Tongue (tissue), 3 donors: ENCODE measurements at places on chromosomes 5 and 9. TPM values are rescaled to one million over a fixed set of nuclear protein-coding genes. Genes with fewer than 3 reads are reported as not detected.
A peak's percentile ranks its signal among the peaks of the same experiment; 100 is the strongest.

DNA sequence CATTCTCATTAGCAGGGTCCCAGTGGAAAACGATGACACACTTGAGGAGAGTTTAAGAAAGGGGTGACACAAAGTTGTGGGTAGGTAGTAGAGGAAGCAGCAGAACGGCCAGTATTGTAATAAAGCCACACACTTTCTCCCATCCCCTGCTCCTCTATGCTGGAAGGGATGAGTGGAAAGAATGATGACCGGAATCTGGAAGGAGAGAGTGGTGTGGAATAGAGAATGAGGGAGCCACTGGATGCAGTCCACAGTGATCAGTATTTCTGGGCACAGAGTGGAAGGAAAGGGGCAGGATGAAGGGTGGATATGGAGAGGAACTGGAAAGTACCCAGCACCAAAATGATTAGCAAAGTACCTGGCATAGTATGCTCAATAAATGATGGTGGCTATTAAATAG, 133.8 kb upstream of the DAB2 start:
- no peak for DNase-seq

SLIT3 gene
- total RNA-seq: 21.4 TPM

- DNase-seq: peak; percentile 43
Measured at GRCh38 chr5:114782177-114782576, 387.5 kb downstream of the TRIM36 start.

DNA sequence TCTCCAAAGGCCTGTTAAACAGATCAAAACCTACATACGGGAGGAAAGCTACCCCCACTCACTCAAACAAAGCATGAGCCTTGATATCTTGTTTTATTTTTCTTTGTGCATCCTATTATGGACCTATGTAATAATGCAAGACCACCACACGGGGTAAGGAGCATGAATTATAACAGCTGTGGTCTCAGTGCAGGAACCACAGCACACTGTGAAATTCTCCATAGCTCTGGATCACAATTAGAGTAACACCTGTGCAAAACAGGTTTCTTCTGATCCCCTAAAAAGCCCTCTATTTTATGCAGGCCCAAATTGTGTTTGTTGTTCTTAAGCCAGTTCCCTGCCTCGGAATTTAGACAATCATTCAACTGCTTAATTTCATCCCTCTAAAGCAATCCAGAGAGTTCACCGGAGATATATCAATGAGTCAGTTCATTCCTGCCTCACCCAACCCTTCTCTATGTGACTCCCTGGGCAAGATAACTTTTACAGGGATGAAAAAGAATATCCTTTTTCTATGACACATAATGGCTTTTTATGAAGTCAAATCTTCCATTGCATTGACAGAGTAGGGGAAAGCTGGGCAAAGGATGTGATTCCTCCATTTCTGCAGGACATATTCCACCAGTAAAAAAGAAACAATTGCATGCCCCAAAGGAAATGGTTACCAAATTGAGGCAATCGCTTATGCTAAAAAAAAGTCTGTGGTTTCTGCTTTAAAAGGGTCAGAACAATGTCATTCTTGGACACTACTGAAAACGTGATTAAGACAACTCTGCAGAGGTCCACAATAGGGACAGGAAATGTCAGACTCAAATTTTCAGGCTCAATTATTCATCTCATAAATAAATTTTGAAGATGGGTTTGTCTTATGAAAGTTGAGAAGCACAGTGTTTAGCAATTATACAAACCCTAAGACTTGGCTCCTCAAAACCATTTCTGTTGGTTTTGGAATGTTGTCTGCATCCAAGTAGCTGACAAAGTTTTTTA, 41.6 kb upstream of the FST start:
- DNase-seq: no peak

DNA sequence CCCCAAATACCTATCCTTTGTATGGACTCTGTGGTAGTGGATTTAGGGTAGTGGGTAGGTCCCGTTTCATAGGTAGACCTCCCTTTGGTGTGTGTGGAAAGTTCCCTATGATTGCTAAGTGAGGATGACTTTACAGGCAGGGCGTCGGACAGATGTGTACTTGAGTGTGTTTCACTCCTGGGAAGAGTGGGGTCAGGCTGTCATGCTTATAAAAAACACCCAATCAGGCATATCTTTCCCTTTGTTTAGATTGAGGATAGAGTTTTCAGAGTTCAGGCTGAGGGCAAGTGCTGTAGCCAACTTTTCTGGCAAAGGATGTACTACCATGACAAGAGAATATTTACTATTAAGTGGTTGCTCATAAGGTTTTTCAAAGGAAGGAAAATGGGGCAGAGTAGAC, 242.0 kb downstream of the YTHDC2 start:
- no peak for DNase-seq

DNA sequence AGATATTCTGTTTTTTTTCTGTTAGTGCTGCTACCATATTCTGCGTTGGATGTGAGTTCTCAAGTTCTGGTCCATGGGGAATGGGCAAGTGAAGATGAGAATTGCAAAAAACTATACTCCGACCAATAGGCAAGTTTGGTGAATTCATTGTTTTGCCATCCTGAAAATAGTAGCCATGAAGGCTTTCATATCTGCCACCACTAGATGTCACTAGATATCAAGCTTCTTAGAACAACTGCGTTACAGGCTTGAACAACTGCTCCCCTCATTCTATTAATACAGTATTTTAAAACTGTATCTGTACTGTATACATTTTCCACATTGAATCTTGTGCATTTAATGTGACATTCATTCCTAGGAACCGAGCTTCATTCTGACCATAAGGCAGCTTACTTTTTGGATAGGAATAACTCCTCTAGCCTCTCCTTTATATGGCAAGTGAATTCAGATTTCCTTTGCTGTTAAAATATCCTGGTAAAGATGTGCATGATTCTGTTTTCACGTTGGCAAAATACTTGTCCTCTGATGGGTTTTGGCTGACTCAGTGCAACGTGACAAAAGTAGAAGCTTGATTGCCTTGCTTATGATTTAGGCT, 163.6 kb downstream of the SREK1 start:
- DNase-seq: peak; percentile 83

C5 gene
- 9.2 TPM for total RNA-seq

DNA sequence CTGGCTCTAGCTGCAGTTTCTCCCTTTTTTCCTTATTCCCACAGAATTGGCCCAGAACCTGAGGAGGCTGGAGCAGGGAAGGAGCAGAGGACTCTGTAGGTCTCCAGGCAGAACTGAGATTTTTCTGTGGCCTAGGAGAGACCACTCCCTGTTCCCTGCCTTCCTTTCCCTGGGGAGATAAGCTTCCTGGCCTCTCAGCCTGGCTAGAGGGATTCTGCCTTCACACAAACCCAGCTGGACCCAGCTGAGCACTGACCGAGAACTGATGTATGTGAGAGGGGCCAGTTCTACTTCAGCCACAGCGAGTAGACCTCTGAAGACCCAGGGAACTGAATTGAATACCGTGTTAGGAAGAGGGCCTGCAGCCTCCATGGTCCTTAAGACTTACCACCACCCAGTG, 48.0 kb downstream of the RUSC2 start:
- no peak for DNase-seq

- DNase-seq: no peak
Measured at GRCh38 chr5:127878174-127878750, 175.1 kb downstream of the CCDC192 start.

DNA sequence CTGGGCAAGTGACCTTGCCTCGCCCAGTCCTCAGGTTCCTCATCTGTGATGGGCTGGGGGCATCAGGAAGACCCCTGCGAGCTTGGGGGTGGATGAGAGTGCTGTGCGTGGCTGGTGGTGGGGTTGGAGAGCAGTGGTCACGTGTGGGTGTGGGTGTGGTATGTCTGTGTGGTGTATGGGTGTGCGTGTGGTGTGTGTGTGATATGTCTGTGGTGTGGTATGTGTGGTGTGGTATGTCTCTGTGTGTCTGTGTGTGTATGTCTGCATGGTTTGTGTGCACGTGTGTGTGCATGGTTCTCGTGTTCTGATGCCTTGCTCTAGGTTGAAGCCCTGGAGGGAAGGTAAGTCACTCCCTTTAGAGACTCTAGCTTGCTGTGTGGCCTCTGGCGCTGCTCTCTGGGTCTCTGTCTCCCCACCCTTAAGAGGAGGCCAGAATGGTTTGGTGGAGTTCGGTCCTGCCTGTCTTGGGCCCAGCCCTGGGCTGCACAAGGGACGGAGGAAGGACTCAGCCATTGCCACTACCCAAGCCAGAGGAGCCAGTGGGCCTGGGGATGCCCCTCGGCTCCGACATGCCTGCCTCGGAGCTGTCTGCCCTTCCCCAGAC, 87.0 kb downstream of the RXRA start:
- no peak for DNase-seq

ASPN gene
- 419 TPM for total RNA-seq

DNA sequence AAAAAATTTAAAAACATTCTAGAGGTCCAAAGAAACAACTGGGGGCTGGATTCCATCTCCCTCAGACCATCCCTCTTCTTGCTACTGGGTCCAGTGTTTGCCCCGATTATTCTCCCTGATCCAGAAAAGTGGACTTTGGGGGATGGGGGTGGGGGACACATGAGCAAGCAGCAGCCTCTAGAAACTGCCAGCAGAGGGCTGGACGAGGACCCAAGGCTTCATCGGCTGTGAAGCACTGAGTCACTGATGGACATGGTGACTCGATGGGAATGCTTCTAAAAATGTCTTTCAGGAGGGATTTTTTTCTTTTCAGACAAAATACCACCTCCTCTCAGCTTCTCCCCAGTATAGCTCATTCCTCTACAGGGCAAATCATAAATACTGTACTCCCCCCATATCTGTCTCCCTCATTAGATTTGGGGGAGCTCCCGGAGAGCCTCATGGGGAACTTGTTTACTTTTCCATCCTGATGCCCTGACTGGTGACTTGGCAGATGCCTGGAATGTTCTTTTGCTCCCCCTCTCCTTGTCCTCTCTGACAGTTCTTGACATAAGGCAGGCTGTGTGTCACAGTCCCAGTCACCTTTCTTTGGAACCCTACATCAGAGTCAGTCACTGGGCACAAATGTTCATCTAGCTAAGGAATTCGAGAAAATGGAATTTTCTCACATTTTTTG, 67.2 kb upstream of the STC2 start:
- no peak for DNase-seq

GRCh38 chr9:40913928-40914673, 214.4 kb downstream of the FOXD4L6 start:
- DNase-seq: no peak

GRCh38 chr5:32312197-32312594, 543 bp downstream of the MTMR12 start:
- peak; percentile 76 for DNase-seq

GRCh38 chr9:135165756-135166519, 78.5 kb downstream of the OLFM1 start:
- DNase-seq: no peak

TESK1 gene
- total RNA-seq: 15.8 TPM

CLIC3 gene
- 4.9 TPM for total RNA-seq

DNA sequence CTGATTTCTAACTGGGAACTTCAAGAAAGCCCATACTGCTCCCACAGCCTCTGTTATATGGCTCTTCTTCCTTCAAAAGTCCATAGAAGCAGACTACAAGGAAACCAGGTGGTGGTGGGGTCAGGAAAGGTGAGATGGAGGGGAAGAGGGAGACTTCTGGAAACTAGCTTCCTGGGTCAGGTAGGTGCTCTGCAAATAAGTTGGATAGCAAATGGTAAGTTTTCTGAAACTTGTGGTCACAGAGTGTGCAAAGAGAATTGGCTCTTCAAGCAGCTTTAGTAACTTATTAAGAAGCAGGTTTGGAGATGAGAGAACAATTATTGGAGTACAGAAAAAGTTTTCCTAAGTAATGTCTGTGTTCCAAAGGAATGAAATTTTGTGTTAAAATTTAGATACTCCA, 316.9 kb downstream of the ADGRV1 start:
- no peak for DNase-seq

- DNase-seq: peak; percentile 46
Measured at GRCh38 chr5:80368661-80369480, 39.0 kb upstream of the ZFYVE16 start.

DNA sequence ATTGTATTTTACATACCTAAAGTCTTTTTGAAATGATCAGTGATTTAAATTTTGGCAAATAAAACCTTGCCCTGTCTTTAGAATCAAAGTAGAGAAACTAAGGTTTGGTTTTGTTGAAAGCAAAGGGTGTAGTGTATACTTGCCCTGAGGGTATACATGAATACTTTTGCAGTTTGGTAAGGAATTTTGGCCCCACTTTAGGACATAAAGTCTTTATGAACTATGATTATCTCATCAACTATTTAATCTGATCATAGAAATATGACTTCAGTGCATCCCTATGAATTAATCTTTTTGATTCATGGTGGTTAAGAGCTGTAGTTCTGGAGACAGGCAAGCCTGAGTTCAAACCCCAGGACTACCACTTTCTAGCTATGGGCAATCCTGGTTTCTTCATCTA, 17.7 kb downstream of the RAD1 start:
- no peak for DNase-seq

FAM221B gene
- not detected for total RNA-seq

DNA sequence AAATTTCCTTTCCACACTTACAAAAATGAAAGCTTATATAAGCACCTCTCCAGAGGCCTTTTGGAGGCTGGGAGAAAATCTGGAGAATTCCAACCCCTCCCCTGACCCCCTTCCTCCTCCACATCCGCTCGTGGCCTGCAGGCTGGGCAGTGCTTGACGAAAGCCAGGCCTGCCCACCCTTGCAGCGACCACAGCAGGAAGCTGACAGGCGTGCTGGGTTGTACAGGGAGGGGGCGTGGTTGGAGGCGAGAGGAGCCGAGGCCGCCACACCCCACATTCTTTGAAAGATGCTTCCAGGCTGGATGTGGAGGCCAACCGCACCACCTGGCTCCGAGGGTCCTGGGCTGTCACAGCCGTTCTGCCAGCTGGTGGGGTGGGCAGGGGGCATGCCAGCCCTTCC, 47.8 kb upstream of the IER5L start:
- DNase-seq: peak; percentile 79

GRCh38 chr9:123772967-123773366, 157.0 kb downstream of the DENND1A start:
- no peak for DNase-seq

DNA sequence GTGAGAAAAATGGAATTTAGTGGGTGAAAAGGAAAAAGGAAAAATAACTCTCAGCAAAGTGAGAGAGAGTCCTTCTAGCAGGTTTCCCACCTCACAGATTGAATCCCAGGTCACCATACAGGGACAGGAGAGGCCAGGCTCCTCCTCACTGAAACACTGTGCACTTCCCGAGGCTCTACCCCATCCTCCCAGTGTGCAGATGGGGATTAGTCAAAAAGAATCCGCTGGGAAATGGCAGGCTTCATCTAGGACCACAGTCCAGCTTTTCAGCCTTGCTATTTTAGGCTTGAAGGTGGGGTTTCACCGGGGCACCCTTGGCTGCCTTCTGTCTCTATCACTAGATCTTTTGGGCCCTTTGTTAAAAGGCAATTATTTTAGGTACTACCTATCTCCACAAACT, 47.8 kb downstream of the YIPF5 start:
- no peak for DNase-seq

GRCh38 chr9:71210326-71210725, 88.9 kb upstream of the TRPM3 start:
- no peak for DNase-seq

GRCh38 chr5:61467766-61468482, 135.9 kb downstream of the ZSWIM6 start:
- no peak for DNase-seq
